ENCODE measurements at places on chromosomes 11 and 22.

DNA sequence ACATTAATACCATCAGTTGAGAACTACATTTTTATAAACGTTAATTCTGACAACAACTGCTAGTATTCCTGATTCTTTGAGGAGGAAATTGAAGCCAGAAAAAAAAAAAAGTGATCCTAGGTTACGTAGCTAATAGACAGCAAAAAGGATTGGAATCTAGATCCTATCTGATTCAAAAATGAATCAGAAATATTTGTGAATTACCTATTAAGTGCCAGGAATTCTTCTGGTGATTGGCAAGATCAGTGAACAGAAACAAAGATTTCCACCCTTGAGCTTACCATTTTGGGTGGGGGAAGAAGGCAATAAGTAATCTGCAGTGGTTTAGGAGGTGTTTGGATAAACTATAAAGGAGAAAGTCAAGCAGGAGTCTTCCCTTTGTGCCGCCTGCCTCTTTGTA lies 63.9 kb upstream of the LARGE1 start:
- no peak for DNase-seq
- no peak overlapping the region for H3K4me3 ChIP-seq
- peaks cover 3% of the 10 kb centered on the region for H3K27me3 ChIP-seq
- peaks cover 2% of the 10 kb centered on the region for H3K4me1 ChIP-seq
- no peak overlapping the region for H3K27ac ChIP-seq

GRCh38 chr11:15816260-15816871 lies 540.0 kb downstream of the SOX6 start:
- DNase-seq: no peak
- H3K27me3 ChIP-seq: peaks cover 5% of the 10 kb centered on the region
- H3K36me3 ChIP-seq: no peaks in the 10 kb centered on the region

GRCh38 chr11:105906517-105906916 lies 115.5 kb downstream of the MSANTD4 start:
- peaks cover 4% of the 10 kb centered on the region for H3K27me3 ChIP-seq
- no peak overlapping the region for H3K27ac ChIP-seq
- no peak overlapping the region for H3K4me3 ChIP-seq
- no peaks in the 10 kb centered on the region for H3K4me1 ChIP-seq
- no peak for DNase-seq
- no peaks in the 10 kb centered on the region for H3K36me3 ChIP-seq

DNA sequence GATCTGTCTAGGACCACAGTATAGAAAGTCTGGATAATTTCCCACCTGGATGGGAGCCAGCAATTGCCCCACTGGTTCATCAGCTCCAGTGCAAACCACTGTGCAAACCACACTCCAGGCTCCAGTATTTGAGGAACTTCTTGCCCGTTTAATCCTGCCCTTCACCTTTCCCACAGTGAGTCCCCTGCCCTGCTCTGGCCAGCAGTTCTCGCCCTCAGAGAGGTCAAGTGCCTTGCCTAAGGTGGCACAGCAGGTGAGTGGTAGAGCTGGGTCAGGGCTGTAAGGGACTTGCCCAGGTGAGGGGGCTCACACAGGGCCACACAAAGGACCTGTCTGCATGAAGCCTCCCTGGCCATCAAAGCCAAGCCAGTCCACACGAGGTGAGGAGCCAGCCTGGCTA lies 24.1 kb downstream of the MS4A10 start:
- H3K4me1 ChIP-seq: no peaks in the 10 kb centered on the region
- no peak overlapping the region for H3K4me3 ChIP-seq
- H3K27ac ChIP-seq: no peak overlapping the region

GRCh38 chr11:119262668-119263351 lies 54.1 kb downstream of the MCAM start:
- H3K27me3 ChIP-seq: no peaks in the 10 kb centered on the region
- H3K4me1 ChIP-seq: peaks cover 48% of the 10 kb centered on the region
- H3K27ac ChIP-seq: no peak overlapping the region
- no peaks in the 10 kb centered on the region for H3K36me3 ChIP-seq

DNA sequence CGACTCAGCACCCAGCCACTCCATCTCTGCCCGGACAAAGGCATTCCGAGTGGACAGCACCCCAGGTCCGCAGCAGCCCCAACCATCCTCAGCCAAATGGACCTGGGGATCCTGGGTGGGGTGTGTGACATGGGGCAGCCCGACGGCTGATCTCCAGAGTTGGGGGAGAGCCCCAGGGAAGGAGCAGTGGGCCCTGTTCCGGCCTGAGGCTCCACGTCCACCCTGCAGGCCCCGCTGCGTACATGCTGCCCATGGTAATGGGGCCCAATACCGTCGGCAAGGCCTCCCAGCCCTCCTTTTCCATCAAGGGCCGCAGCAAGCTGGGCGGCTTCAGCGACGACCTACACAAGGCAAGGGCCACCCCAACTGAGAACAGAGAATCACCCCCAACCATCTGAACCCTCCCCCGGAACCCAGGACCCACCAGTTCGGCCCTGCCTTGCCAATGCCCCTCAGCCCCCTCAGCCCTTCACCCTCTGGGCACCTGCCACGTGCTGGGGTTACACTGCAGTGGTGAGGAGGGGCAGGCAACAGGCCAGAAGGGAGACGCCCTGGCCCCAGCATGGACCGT lies 5.4 kb downstream of the SCGB1C1 start:
- no peak overlapping the region for H3K27ac ChIP-seq
- no peak for DNase-seq
- H3K27me3 ChIP-seq: no peaks in the 10 kb centered on the region
- no peak overlapping the region for H3K4me3 ChIP-seq
- peaks cover 18% of the 10 kb centered on the region for H3K36me3 ChIP-seq

GRCh38 chr11:131295986-131296385 lies 74.4 kb upstream of the NTM start:
- no peak for DNase-seq
- H3K27me3 ChIP-seq: peaks cover 15% of the 10 kb centered on the region
- no peak overlapping the region for H3K4me3 ChIP-seq
- H3K36me3 ChIP-seq: no peaks in the 10 kb centered on the region
- no peak overlapping the region for H3K27ac ChIP-seq

GRCh38 chr22:23878219-23878618 lies 16.0 kb upstream of the MIF start:
- H3K4me1 ChIP-seq: peaks cover 3% of the 10 kb centered on the region
- H3K27ac ChIP-seq: no peak overlapping the region
- H3K27me3 ChIP-seq: no peaks in the 10 kb centered on the region
- H3K36me3 ChIP-seq: peaks cover 72% of the 10 kb centered on the region
- H3K4me3 ChIP-seq: no peak overlapping the region
- DNase-seq: no peak

- no peak overlapping the region for H3K27ac ChIP-seq
- H3K4me3 ChIP-seq: no peak overlapping the region
- DNase-seq: no peak
- H3K4me1 ChIP-seq: no peaks in the 10 kb centered on the region
- H3K36me3 ChIP-seq: no peaks in the 10 kb centered on the region
These were observed 256.9 kb upstream of the POU2AF2 start for GRCh38 chr11:110988671-110989070.

DNA sequence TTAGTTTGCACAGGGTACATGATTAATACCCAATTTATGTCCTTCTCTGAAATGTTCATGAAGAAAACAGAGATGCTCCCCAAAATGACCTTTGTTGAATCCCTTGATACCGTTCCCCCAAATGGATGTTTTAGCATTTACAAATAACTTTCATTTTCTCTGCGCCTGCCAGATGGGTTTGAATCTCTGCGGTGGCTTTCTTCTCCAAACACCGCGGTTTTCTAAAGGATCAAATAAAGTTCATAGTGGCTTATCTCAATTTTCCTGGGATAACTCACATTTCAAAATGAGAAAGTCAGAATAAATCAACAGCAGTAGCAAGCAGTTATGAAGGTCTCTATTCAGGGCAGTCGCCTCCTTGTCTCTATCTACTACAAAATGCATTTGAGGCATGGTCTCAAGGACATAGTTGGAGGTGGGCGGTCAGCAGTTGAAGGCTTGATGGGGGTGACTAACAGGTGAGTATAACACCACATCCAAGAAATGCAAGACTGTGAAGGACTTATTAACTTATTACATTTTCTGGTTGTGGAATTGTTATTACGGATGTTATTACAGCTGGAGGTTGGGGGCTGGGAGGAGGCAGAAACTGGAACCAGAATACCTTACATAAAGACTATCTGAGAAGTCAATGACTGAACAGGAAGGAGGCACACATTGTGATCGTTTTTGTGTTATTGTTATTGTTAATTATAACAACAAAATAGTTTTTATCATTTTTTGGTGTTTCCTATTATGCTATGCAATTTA lies 1513.3 kb downstream of the FAM181B start:
- no peak for DNase-seq
- no peaks in the 10 kb centered on the region for H3K4me1 ChIP-seq
- no peak overlapping the region for H3K4me3 ChIP-seq
- no peaks in the 10 kb centered on the region for H3K36me3 ChIP-seq

- peak overlapping the region; percentile 93 for H3K4me3 ChIP-seq
- H3K27me3 ChIP-seq: no peaks in the 10 kb centered on the region
- peaks cover 2% of the 10 kb centered on the region for H3K36me3 ChIP-seq
These were observed 40.8 kb upstream of the PCF11 start for GRCh38 chr11:83116015-83116641.

- no peaks in the 10 kb centered on the region for H3K4me1 ChIP-seq
- no peaks in the 10 kb centered on the region for H3K36me3 ChIP-seq
These were observed 56.6 kb downstream of the CSNK2A3 start for GRCh38 chr11:11296434-11296833.

DNA sequence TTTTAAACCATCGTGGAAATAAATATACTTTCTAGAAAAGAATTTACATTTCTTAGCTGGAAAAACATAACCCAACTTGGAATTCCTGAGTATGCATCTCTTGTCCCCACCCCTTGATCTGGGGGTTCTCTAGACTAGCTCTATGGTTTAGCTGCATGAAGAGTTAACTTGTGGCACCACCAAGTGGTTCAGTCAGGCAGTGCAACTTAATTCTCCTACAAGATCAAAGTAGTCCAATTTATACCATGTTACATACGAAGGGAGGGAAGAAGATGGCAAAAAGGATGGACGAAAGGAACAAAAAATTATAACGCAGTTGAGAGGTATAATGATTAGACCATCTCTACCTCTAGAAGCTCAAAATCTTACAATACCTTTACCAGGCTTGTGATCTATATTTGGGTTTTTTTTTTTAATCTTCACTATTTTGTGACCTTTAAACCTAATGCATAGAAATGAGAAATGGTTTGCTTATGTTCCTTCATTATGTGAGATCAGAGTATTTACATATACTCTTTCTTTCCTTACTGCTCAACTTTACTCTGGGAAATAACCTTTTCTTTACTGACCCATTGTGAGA lies 28.5 kb upstream of the ALKBH3 start:
- H3K36me3 ChIP-seq: peaks cover 33% of the 10 kb centered on the region
- H3K4me1 ChIP-seq: no peaks in the 10 kb centered on the region
- H3K27ac ChIP-seq: no peak overlapping the region
- no peak for DNase-seq

DNA sequence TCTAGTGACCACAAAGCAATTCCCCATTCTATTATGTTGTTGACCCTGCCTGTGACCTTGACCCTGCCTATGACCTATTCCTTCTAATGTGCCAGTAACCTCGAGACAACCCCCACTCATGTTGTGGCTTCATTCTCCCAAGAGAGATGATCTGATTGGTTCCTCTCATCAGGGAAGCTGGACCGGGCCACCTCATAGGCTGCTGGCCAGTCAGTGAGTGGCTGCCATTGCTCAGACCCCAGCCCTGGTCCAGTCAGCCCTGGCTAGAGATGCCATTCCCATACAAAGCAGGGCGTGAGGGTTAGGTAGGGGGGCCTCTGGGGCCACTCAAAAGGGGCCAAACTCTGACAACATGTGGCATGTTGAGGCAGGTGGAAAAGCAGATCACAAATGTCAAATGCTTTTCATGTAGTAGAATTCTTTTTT lies 11.9 kb downstream of the SLC29A2 start:
- no peak overlapping the region for H3K27ac ChIP-seq
- H3K4me3 ChIP-seq: no peak overlapping the region
- H3K4me1 ChIP-seq: no peaks in the 10 kb centered on the region
- H3K27me3 ChIP-seq: no peaks in the 10 kb centered on the region

DNA sequence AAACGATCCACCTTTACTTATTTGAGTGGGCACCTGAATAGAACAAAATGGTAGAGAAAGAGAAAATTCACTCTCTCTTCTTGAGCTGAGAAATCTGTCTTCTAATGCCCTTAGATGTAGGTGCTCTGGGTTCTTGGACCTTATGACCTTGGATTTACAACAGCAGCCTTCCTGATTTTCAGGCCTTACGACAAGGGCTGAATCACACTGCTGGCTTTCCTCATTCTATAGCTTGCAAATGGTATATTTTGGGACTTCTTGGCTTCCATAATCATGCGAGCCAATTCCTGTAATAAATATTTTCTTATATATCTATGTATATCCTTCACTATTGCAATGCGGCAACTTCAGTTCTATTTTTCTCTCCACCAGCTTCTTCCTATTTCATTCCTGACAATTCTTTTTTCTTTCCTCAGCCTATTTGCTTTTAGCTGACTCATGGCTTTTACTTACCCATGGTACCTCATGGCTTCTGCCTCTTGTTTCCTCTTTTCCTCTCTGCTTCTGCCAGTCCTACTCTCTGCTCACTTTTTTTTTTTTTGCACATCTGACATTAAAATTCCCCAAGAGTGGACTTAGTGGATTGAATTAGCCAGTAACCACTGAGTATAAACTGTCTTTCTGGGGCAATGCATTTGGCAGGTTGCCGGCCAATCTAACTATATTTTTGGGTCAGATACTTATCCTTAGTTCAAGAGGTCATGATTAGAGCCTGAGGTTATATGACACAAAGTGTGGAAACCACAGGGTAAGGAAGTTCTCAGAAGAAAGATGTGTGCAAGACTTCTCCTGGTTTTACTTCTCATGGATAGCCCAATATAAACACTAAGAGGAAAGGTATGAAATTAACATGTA lies 359.5 kb downstream of the TMEM135 start:
- H3K27me3 ChIP-seq: no peaks in the 10 kb centered on the region
- no peak for DNase-seq
- H3K4me3 ChIP-seq: no peak overlapping the region

- H3K4me3 ChIP-seq: no peak overlapping the region
- peaks cover 3% of the 10 kb centered on the region for H3K27me3 ChIP-seq
- no peaks in the 10 kb centered on the region for H3K4me1 ChIP-seq
- no peak overlapping the region for H3K27ac ChIP-seq
- no peak for DNase-seq
- no peaks in the 10 kb centered on the region for H3K36me3 ChIP-seq
These were observed 78.7 kb upstream of the GRAMD1B start for GRCh38 chr11:123351375-123351774.

- no peak for DNase-seq
- no peaks in the 10 kb centered on the region for H3K27me3 ChIP-seq
- H3K4me1 ChIP-seq: no peaks in the 10 kb centered on the region
- H3K4me3 ChIP-seq: no peak overlapping the region
These were observed 178.4 kb upstream of the E2F8 start for GRCh38 chr11:19419021-19419750.

Data from activated B cell treated with CpG ODN at 0.5 μM for 24 hours (primary cell).